Astrocyte of the cerebellum (primary cell): ENCODE measurements at places on chromosomes 11 and 22.
A peak's percentile ranks its signal among the peaks of the same experiment; 100 is the strongest.

DNA sequence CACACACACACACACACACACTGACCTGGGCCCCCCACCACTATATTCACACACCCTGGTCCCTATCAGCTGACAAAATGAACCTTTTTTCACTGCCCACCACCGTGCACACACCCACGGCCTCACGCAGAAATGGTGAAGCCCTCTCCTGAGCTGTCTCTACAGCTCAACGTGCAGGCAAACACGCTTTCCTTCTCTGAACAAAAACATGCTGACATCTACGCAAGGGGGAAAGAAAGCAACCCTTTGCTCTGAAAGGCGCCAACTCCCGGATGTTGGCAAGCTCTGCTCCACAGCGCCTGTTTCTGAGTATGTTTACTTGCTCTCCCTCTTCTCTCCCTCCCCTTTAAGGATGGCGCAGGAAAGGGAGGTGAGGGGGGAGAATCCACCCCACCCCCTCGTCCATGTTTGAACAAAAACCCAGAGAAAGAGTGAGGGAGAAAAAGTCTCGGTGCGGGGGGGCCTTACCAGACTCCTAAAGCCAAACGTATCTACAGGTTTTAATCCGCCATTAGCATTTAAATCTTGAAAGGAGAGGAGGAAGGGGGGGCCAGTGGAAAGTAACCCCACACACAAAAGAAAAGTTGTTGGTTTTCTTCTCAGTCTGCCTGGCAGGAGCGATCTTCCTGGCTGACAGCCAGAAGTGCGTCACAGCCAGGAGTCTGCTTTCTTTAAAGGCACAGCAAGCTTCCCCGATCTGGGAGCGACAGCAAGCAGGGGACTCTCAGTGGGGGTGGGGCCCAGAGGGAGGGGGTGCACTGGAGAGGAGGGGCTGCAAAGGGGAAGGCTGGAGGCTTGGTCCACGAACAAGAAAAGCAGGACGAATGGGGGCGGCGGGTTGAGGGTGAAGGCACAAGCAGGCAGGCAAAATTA lies 39.6 kb downstream of the NUMA1 start:
- DNase-seq: peak; percentile 86

DNA sequence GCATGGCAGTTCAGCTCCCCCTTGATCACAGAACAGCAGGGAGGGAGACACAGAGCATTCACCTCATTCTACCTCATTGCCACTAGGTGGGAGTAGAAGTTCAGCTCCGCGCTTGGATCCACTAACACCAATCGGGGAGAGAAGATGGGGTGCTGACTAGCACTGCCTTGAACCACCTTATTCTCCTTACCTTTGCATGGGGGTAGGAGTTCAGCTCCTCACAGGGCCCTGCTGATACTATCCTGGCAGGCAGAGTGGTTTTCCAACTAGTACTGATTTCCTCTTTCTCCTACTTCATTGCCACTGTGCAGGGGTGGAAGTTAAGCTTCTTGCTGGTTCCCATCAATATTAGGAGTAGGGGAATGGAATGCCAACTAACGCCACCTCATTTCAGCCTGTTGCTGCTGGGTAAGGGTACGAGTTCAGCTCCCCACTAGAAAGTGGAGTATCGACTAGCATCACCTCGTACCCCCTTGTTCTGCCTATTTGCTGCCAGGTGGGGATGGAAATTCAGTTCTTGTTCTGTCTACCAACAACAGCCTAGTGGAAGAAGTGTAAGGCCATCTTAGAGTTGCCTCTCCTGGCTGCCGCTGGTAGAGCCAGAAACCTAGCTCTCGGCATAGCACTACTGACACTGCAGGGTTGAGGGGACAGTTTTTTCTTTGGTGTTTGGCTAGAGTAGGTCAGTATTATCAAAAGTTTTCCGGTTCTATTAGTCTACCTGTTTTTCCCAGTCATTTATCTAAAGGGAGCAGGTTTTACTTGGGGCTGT lies 550.9 kb upstream of the CCDC90B start:
- DNase-seq: peak; percentile 28

- DNase-seq: no peak
Observed at GRCh38 chr22:42602470-42602869, 12.2 kb downstream of the POLDIP3 start.

DNA sequence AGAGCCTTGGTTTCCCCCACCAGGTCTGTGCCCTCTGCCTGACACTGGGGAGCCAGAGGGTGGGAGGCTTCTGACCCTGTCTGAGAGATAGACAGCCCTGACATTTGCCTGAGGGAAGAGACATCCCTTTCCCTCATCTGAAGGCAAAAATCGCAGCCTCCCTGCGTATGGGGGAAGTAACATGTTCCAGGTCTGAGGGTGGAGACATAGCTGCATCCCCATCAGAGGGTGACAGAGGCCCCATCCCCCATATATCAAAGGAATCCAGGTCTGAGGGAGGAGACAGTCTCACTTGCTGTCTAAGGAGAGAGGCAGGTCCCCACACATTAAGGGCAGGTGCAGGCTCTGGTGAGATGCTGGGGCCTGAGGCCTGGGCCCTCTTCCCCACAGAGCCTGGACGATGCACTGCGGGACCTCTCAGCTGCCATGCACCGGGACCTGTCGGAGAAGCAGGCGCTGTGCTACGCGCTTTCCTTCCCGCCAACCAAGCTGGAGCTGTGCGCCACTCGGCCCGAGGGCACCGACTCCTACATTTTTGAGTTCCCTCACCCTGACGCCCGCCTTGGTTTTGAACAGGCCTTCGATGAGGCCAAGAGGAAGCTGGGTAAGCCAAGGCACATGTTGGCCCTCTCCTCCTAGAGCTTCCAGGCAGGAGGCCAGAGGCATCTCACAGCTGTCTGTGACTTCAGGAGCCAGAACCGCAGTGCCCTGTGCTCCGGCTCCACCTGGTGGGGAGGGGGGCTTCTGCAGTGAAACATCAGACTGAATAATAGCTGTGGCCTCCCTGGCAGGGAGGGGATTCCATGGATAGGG lies 16.1 kb upstream of the RELT start:
- peak; percentile 52 for DNase-seq

DNA sequence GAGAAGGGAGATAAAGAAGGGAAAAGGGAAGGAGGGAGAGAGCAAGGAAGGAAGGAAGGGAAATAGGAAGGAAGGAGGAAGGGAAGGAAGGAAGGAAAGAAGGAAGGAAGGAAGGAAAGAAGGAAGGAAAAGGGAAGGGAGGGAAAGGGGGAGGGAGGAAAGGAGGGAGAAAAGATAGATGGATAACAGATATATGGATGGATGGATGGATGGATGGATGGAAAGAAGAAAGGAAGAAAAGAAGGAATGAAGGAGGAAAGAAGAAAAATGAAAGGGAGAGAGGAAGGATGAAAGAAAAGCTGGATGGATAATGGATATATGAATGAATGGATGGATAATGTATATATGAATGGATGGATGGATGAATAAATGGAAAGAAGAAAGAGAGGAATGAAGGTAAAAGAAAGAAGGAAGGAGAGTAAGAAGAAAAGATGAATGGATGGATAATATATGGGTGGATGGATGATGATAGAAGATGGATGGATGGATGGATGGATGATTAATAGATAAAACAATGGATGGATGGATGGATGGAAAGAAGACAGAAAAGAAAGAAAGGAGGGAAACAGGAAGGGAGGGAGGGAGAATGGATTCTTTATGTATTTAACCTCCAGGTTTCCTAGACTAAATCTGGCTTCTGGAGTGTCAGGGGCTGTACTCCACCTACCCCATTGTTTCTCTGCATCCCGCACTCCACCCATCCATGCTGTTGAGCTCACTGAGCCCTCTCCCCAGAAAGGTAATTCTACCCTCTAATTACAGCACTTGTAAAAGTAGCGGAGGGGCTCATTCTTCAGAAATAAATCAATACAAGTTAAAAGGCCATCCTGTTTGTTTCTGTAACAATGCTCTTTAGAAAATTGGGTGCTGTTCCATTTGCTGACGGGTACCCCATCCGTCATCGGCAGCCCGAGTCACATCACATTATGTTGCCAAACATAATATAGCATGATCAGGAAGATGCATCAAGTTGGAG lies 506.1 kb downstream of the MIAT start:
- no peak for DNase-seq

GRCh38 chr11:105000797-105001196 lies 22.2 kb downstream of the CASP5 start:
- DNase-seq: no peak
